Tibial artery (tissue), 4 donors: ENCODE measurements at places on chromosomes 1 and 21.

GRCh38 chr1:183543619-183544204 is 46.5 kb downstream of the NCF2 start:
- no peak for DNase-seq

DNA sequence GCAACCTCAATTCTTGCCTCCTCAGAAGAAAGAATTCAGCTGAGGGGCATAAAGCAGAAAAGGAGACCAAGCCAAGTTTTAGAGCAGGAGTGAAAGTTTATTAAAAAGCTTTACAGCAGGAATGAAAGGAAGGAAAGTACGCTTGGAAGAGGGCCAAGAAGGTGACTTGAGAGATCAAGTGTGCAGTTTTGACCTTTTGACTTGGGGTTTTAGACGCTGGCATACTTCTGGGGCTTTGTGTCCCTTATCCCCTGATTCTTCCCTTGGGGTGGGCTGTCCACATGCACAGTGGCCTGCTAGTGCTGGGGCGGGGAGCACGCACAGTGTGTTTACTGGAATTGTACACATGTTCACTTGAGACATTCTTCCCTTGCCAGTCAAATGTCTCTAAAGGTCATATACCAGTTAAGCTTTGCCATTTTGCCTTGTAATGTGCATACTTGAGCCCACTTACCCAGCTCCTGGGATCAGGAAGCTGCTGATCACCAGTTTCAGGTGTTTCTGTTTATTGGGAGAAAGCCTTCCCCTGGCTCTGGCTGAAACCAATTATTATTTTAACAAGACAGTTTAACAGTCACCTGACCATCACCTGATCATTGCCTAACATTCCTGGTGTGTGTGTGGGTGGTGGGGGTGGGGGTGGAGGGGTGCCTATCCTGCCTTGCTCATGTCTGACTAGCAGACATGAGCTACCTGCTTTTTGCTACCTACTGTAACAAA is 36.2 kb downstream of the UTP25 start:
- DNase-seq = no peak

GRCh38 chr1:219795363-219795917 is 132.9 kb downstream of the SLC30A10 start:
- DNase-seq = no peak

- DNase-seq = no peak
These were observed 3.2 kb upstream of the QSOX1 start for GRCh38 chr1:180151508-180151907.

DNA sequence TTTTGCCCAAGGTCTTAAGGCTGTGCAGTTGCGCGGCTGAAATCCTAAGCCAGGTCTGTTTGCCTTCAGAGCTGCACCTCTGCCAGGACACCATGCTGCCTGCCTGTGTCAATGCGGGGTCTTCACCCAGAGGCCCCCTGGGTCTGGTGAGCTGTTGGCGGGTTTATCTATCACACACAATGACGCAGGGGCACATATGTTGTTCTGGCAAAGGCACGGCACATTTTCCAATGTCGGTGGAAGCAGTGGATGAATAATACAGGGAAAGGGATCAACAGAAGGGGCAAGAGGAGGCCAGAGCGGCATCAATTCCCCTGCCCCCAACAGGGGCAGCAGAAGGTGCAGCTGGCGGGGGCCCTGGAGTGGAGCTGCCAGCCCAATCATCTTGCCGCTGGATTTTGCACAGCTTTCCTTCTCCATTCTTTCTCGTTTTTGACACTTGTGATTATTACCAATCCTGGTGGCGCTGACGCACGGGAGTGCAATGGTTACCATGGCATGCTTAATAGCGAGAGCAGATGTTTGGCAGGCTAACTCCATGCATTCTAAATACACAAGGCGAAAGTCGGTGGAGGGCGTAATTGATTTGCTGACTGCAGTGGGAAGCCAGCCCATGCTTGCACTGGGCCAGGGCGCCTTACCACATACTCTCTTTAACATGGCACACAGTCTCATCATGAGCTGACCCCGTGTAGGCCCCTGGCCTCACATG is 45.8 kb upstream of the CYP2J2 start:
- DNase-seq = no peak
